ENCODE measurements at places on chromosomes 6 and 20.

- DNase-seq: peak; percentile 22
Measured at GRCh38 chr20:46261456-46262253, 46.6 kb downstream of the CDH22 start.

- DNase-seq: peak; percentile 35
Measured at GRCh38 chr6:51289041-51289440, 470.4 kb downstream of the TFAP2B start.

- peak; percentile 92 for DNase-seq
Measured at GRCh38 chr20:24131684-24132083, 143.1 kb upstream of the GGTLC1 start.

DNA sequence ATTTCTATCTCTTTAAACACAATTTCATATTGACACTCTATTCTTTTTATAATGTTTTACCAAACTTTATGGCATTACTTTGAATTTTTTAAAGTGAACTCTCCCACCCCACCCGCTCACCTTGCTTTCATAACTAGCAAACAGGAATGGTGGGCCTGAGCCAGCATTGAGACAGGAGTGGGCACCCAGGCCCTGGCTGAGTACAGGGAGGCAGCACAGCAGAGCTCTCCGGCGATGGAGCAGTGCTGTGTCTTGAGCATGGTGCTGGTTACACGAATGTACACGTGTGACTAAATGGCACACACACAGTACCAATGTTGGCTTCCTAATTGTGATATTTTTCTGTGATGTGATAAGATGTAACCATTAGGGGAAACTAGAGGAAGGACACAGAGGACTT lies 4.5 kb downstream of the CST11 start:
- DNase-seq: no peak

- DNase-seq: no peak
Measured at GRCh38 chr20:18523066-18523465, 15.3 kb downstream of the SEC23B start.

DNA sequence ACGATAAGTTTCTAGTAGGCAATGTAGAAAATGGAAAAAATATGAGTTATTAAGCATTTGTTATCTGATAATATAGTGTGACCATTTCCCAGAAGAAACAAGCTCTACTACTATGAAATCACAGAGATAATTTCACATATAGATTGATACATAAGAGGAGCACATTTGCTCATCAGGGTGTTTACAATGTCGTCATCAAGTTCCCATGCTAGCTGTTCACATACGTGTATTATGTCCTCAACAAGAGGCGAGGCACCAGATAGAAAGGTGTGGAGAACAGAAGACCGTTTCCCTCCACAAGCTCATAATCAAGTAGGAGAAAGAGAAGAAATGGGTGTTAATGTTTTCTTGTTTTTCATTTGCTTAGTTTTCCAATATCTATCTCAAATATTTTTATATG lies 326.1 kb upstream of the ARID1B start:
- DNase-seq: no peak

DNA sequence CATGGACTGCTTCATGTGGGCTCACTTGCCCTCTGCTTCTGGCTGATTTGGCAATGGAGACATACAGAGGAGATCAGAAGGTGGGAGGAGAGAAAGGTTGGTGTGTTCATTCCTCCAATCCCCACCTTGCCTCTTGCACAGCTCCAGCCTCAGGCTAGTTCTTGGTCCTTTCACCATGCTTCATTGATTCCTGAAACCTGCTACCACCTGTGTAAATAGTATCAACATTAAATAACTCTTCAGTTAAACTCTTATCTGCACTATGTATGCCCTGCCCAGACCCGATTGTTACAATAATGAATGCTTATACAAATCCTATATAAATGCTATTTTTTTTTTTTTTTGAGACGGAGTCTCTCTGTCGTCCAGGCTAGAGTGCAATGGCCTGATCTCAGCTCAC lies 174.5 kb downstream of the CD83 start:
- DNase-seq: no peak

- no peak for DNase-seq
Measured at GRCh38 chr6:44462335-44462734, 74.8 kb downstream of the CDC5L start.

GRCh38 chr6:169988769-169989550 lies 237.5 kb downstream of the ERMARD start:
- DNase-seq: no peak

- DNase-seq: no peak
Measured at GRCh38 chr6:28005152-28005890, 48.3 kb downstream of the OR2B6 start.

DNA sequence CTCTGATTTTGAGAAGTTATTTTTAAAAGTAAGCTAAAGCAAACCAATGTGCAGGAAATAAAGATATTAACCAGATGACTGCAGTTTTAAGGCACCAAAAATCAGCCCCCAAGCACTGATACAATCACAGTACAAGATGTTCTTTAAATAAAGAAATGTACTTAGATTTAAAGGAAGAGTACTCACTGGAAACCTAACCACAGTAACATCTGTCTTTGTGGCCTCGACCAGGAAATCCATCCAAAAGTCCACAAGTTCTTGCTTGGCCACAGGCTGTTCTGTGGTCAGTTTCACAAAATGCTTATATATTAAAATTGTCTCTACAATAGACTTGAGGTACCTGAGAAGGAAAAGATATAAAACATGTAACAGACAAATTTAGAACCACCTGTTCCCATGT lies 105.9 kb upstream of the MAP7 start:
- no peak for DNase-seq

DNA sequence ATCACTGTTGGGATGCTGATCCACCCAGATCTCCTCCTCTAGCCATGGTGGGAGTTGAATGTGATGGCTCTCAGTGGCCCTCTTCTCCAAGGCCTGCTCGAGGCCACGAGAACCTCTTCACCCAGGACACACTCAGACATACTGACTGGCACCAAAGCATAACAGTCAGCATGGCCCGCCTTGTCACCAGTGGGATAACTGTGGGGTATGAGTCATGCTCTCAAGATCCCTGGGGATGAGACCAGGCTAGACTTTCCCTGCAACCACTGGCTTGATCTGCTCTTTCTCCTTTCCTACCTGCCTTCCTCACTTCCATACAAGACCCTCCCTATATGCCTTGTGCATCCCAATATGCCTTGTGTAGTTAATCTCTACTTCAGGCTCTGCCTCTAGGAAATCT lies 66.8 kb downstream of the RIN2 start:
- no peak for DNase-seq

GRCh38 chr6:96899451-96899998 lies 1.8 kb upstream of the NDUFAF4 start:
- DNase-seq: no peak

DNA sequence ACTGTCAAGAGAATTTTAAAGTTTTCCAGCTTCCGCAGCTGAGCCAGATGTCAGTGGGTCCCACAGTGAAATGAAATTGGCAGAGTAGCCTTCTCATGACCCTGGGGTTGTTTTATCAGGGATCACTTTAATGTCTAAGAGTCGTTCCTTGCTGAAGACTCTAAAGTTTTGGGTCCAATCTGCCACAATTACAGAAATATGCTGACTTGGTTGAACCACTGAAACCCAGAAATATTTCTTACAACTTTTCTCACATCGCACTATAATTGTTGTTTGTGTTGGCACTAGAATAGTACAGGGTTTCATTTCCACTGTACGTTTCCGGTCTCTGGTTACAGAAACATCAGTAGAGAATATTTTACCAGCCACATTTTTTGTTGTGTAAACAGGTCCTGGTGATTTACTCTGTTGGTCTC lies 109.0 kb downstream of the HMGCLL1 start:
- DNase-seq: no peak

DNA sequence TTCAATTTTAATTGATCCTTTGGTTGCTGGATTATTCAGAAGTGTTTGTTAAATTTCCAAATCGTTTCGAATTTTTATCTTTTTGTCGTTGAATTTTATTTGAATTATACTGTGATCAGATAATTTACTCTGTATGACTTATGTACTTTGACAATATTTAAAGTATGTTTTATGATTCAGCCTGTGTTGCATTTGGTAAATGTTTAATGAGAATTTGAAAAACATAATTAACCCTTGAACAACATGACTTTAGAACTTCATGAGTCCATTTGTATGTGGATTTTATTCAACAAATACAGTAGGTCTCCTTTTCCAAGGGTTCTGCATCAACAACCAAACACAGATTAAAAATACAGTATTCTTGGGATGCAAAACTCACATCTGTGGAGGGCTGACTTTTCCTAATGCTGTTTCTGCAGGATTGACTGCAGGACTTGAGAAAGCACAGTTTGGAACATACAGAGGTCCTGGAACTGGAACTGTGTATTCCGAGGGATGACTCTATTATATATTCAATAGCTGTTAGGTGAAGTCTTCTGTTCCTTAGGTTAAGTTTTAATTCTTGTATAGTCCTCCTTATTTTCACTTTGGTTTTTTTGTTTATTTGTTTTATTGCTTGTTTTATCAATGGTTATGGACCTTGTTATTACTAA lies 40.5 kb downstream of the FAM83B start:
- no peak for DNase-seq

DNA sequence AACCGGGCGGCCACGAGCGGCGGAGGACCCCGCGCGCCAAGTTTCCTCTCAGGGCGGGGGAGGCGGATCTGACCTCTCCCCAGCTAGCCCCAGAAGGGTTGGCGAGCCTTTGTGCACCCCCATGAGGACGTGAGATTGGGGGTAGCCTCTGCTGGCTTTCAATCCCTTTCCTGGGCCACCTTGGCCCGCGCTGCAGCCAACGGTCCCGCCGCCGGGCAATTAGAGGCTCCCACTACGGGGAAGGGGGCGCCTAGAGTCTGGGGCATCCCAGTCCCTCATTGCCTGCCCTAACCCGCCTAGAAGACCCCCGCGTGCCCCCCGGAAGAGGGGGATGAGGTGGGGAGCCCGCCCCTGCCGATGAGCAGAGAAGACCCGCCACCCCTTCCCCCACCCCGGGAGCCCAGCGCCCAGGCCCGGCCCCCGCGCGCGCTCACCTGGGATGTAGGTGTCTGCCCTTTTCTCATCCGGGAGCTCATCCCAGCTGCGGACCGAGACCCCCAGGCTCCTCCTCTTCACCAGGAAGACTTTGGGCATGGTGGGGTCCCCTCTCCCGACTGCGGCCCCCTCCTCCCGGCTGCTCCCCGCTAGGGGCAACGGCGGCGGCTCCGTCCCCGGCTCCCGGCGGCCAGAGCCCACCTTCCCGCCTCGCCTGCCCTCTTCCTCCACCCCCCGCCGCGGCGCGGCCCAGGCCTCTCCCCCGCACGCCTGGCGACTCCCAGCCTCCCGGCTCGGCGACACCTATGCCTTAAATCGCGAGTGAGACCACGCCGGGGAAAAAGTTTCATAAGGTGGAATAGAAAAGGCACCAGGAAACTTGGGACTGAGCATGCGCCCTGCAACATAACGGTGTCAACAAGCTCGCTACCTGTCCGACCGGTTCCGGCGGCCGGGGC lies at the start of gene OVOL2:
Gene OVOL2, minus strand, starts transcription at position 816 of the 893 bp plus-strand sequence. Its CDS starts 282 bp downstream, at position 534.
- peak; percentile 93 for DNase-seq

GRCh38 chr20:39876976-39877635 lies 811.9 kb downstream of the MAFB start:
- no peak for DNase-seq

GRCh38 chr6:161163466-161164181 lies 110.2 kb downstream of the AGPAT4 start:
- DNase-seq: no peak

GRCh38 chr20:63248835-63249591 lies 5.2 kb downstream of the NKAIN4 start:
- no peak for DNase-seq

DNA sequence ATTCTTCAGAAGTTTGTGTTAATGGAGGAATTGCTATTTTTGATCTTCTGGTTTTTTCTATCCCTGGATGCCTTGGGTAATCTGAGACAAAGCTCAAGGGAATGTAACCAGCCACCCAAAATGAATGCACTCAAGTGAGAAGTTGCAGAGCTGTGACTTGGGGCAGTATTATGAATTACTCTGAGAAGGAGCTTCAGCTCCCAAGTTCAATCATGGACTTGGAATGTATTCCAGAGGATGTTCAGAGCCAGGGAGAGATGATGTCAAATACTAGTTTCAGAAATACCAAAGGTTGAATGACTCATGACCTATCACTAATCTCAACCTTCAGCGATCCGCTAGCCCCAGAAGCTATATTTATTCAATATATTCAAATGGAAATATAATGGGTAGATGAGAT lies 375.2 kb upstream of the PLCB4 start:
- no peak for DNase-seq

GRCh38 chr6:20461576-20461975 lies 59.9 kb downstream of the E2F3 start:
- no peak for DNase-seq

DNA sequence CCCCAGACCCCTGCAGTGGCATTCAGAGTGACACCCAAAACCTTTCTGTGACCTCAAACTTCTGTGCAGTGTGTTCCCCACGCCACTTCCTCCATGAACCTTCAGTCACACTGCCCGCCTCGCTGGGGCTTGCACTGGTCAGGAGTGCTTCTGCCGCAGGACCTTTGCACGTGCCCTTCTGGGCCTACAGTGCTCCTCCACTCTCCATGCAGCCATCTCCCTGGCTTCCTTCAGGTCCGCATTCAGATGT lies 27.1 kb downstream of the SYNJ2 start:
- DNase-seq: no peak

GRCh38 chr6:20704325-20705025 lies 170.2 kb downstream of the CDKAL1 start:
- no peak for DNase-seq

DNA sequence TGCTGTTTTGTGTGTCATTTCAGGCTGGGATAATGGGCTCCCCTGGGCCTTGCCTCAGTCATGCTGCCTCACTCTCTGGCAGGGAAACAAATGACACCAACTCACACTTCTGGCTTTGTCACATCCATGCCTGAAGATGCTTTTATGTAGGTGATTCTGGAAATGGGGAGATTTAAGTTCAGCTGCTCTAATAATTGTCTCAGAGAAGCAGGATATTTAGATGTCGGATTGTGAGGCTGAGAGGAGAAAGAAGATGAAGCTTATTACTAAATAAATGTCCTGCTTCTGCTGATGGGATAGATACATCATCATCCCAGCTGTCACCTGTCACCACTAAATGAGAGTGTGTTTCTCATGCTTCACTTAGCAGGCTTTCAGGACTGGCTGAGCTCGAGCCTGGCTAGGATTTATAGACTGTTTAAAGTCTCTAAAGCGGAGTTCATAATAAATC lies 480.2 kb upstream of the SPTLC3 start:
- DNase-seq: no peak

GRCh38 chr6:26075063-26075717 lies 12.0 kb upstream of the HFE start:
- no peak for DNase-seq

Measured in T47D (cell line).